LHCN-M2 (cell line): ENCODE measurements at places on chromosomes 2 and 18.

- peak; percentile 19 for DNase-seq
These were observed 1.2 kb downstream of the SATB2 start for GRCh38 chr2:199456383-199457146.

DNA sequence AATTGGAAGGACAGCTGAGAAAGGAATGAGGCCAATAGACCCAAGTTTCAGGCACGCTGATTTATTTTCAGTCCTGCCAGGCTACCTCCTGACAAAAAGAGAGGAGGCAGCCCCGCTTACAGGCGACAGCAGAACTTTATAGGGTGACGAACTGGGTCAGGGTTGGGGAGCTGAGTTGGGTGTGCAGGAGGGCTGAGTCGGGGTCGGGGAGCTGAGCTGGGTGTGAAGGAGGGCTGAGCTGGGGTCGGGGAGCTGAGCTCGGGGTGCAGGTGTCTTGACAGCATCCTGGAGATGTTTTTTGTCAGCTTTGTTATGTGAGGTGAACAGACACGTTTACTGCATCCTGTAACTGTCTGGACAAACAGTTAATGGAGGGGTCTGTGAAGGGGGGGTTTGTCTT is 342.2 kb downstream of the ADCYAP1 start:
- DNase-seq: no peak

GRCh38 chr2:60516383-60516811 is 37.1 kb downstream of the BCL11A start:
- peak; percentile 3 for DNase-seq

DNA sequence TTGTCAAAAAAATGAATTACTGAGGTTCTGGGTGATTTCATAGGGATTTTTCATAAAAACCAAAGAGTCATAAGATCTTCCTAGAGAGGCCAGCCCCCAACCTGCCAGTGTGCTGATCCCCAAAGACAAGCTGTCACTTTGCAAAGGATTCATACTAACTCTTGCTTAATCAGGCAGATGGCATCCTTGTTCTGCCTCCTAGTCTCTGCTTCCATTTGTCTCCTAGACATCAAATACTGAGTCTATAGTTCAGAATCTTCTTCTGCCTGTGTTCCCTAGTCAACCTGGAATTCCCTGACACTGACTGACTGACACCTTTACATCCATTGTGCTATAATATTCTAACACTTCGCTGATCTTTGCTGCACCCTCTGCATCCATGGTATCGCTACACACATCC is 84.9 kb downstream of the SLC8A1 start:
- peak; percentile 20 for DNase-seq

DNA sequence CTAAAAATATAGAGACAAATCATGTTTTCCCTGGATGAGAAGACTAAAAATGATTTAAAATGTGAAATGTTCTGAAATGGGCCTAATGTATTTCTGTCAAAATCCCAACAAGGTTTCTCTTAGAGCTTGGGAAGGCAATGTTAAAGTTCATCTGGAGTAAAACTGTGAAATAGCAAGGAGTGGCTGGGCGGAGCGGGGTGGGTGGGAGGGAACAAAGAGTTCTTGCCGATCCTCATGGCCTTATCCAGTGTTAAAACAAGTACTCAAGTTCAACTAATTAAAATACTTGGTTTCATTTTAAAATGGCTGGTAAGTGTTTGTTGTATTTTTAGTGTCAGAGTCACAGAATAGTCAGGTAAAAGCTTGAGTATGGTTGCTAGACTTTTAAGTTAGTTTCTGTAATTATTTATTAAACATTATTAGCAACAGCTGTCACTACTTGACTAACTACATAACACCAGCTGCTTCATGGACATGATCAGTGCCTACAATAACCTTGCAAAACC is 87.3 kb downstream of the RTN4 start:
- DNase-seq: no peak

GRCh38 chr2:2701813-2702212 is 370.7 kb upstream of the MYT1L start:
- no peak for DNase-seq

GRCh38 chr2:157596992-157597681 is 31.5 kb downstream of the ACVR1C start:
- DNase-seq: peak; percentile 10

- DNase-seq: no peak
These were observed 34.7 kb upstream of the CDK5R2 start for GRCh38 chr2:218924757-218925156.

DNA sequence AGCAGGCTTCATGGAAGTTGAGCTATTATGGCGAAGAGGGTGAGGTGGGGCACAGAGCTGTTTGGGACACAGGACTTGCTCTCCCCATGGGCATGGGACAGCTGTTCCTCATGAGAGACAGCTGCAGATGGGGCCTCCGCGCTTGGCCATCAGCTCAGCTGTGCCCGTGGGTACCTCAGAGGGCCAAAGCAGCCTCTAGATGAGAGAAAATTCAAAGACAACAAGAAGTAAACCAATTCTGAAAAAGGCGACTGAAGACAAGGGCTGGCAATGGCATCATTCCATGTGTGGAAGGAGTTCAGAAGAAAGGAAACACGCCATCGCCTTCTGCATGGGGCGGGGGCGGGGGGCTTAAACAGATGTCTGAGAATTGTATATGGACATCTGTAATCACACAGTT is 136.2 kb downstream of the BCL2 start:
- peak; percentile 10 for DNase-seq

DNA sequence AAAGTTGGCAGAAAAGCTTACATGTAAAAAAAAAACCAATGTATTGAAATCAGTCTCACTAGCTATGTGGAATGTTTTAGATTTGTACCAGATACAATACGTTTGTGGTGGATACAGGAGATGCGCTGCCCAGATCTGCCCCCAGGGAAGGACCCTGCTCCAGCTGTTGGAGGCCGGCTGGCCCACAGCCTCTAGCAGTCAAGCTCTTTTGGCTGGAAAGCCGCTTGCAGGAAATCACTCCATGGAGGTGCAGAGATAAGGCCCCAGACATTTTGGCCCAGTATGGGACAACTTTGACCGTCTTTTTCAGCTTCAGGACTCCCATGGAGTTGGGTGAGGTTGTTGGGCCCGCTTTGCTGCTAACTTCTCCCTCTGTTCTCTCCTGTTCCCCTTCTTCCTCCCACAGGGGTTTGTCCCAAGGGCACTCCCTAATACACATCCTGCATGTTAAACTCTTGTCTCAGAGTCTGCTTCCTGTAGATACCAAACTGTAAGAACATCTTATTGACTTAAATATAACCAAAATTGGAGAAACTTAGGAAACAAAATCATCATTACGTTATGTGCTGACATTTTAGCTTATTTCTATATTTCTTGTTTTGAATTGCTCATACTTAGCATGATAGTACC is 1.7 kb upstream of the QPCT start:
- DNase-seq: no peak

- DNase-seq: no peak
These were observed 4.4 kb downstream of the CFAP221 start for GRCh38 chr2:119548516-119549120.

DNA sequence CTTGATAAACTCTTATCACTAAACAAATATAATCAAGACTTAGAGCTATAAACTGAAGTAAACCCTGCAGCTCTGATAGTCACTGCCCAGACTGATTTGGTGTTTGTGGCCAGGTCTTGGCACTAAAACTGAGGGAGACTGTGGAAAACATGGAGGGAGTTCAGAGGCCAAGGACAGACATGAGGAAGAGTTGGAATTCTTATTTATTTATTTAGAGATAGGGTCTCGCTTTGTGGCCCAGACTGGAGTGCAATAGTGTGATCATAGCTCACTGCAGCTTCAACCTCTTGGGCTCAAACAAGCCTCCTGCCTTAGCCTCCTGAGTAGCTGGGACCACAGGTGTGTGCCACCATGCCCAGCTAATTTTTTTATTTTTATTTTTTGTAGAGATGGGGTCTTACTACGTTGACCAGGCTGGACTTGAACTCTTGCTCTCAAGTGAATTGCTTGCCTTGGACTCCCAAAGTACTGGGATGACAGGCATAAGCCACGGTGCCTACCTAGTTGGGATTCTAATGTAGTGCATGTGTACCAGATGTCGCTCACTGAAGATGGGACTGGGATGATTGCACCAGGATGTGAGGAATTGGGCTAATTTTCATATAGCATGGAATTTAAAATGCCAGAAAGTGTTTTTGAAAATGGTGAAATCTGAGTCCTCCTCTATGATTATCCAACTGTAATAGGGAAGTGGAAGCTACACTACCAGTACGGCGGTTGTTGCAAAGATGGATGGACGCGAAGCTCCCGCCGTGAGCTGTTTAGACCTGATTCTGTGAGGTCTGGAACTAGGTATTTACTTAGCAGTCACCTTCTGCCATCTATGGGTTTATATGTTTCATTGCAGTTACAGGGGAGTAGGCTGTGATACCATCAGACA is 52.7 kb upstream of the CTLA4 start:
- DNase-seq: peak; percentile 86

DNA sequence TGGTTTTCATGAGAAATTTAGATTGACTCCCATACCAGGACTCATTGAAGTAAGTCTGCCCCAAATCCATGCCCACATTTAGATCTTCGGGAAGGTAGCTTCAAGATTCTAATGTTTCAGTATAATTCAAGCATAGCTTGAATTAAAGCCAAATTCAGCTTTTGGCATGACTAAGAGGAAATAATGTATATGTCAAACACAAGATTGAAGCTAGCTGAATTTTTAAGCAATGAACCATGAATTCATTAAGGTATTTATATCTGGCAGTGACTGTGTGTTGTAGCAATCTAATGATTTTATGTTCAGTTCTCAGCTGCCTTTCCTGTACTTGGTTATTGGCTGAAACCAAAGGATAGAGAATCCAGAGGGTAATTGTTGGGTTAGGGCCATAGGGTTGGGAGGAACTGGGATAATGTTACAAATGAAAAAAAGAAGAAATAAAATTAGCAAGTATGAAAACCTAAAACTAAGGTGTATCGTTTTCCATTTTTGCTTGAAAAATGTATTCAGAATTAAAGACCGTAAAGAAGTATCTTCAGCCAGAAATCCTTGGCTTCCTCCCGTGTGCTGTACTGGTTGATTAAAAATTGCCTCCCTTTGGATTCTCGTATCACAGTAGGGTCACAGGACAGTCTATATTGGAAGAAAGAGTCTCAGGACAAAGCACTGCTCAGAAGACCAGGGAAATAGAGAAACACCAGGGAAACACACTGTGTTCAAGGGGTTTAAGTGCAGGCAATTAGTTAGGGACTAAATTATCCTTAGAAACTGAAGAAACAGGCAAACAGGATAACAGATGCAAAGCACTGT is 119.0 kb upstream of the FN1 start:
- DNase-seq: no peak

DNA sequence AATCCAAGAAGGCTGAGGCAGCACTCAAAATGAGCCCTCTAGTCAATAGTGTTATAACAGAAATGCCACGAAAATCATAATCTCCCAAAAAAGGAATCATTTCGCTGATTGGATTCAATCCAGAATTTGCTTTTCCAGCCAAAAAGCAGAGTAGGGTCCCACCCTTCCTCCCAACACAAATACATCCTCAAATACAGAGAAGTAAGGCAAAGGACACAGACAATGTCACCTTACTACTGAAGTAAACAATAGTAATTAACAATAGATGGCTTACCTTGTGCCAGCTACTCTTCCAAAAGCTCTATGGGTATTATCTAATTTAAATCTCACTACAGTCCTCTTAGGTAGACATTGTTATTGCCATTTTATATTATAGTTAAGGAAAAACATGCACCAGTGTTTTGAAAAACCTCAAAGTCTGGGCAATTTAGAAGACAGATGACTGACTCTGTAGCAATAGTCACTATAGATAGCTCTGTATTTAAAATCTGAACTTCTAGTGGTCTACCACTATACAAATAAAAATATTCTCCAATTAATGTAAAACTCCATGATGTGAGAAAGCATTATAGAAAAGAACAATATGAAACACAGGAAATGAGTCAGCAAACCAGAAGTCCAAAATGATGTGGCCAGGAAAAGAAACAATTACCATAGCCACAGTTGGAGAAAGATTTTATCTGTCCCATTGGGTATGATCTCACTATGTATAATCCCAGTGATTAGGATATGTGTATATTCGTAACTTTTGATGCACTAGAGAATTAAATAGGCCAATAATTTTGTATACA is 305.0 kb upstream of the ERBB4 start:
- DNase-seq: peak; percentile 88

DNA sequence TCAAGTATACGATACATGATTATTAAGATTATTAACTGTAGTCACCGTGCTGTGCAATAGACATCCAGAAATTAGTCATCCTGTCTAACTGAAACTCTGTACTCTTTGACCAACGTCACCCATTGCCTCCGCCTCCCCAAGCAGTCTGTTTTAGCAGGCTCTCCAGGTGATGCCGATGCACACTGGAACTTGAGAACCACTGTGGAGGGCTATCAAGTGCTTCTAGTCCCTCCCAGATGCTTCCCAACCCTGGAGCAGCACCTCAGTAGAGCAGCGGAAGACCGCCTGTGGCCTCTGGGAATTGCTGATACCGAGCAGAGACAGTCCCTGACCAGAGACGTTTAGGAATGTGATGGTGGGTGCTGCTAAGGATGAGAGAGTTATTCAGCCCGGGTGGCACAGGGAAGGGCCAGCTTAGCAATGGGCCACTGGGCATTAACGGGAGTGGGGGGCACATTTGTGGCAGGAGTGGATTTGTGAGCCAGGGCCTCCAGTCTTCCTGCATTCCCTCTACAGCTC is 50.7 kb downstream of the LIPG start:
- no peak for DNase-seq

DNA sequence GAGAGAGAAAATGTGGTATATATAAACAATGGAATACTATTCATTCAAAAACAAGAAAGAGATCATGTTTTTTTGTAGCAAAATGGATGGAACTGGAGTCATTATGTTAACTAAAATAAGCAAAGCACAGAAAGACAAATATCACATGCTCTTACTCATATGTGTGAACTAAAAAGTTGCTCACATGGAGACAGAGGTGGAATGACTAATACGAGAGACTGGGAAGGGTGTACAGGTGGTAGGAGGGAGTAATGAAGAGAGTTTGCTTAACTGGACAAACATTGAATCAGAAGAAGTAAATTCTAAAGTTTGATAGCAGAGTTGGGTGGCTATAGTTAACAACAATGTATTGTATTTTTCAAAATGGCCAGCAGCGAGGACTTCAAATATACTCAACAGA is 1080.7 kb upstream of the CHAC2 start:
- peak; percentile 2 for DNase-seq

- DNase-seq: no peak
These were observed 33.4 kb downstream of the TGFBRAP1 start for GRCh38 chr2:105296017-105296611.

DNA sequence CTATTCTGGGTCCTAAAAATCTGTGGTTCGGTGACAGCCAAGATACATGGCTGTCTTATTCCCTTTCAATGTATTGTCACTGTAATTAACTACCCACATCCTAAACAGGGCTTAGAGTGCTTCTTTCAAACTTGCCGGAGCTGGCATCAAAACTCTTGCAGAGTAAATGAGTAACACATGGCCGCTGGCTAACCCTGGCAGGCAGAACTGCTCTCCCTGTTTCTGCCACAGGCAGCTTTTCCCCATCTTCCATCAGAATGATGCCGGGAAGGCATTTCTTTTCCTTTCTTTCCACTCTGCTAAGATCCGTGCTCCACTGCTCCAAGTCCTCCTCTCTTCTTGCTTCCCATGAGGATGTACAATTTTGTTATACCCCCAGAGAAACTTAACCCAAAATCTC is 54.8 kb upstream of the PTPRM start:
- no peak for DNase-seq
